Endothelial cell of coronary artery (primary cell): ENCODE measurements at places on chromosomes 13 and 19. TPM values are rescaled to one million over a fixed set of nuclear protein-coding genes. Genes with fewer than 3 reads are reported as not detected.

The RASAL3 gene
- total RNA-seq = 2.8 and 4.7 TPM in 2 replicates

The ZNF260 gene
- total RNA-seq = 10.8 and 13.0 TPM in 2 replicates

The EDNRB gene
- 0.45 and 0.47 TPM in 2 replicates for total RNA-seq

The RFPL4AL1 gene
- total RNA-seq = not detected in 2 replicates

The STOML3 gene
- total RNA-seq = not detected in 2 replicates

The MICOS13 gene
- 63.3 and 70.9 TPM in 2 replicates for total RNA-seq

The RDH8 gene
- total RNA-seq = not detected in 2 replicates

The FAAP24 gene
- 2.1 and 2.9 TPM in 2 replicates for total RNA-seq

The ZNF490 gene
- 5.5 and 7.1 TPM in 2 replicates for total RNA-seq

The TMEM221 gene
- under 0.01 and 0.09 TPM in 2 replicates for total RNA-seq

The SIGLEC8 gene
- total RNA-seq = not detected in 2 replicates

The ZNF69 gene
- total RNA-seq = 1.3 and 4.0 TPM in 2 replicates

The POU2F2 gene
- 0.19 and 0.27 TPM in 2 replicates for total RNA-seq

The ZNF728 gene
- not detected in 2 replicates for total RNA-seq

The SLC25A41 gene
- under 0.01 and 0.09 TPM in 2 replicates for total RNA-seq

The KRTDAP gene
- not detected in 2 replicates for total RNA-seq

The CTXN1 gene
- 3.3 and 5.0 TPM in 2 replicates for total RNA-seq

The CEACAM21 gene
- 0.47 and 1.6 TPM in 2 replicates for total RNA-seq

The ELSPBP1 gene
- total RNA-seq = not detected in 2 replicates

The AXL gene
- total RNA-seq = 91.9 and 209 TPM in 2 replicates

The PDE4C gene
- 0.09 and 0.28 TPM in 2 replicates for total RNA-seq

The SYCN gene
- not detected in 2 replicates for total RNA-seq

The TMEM59L gene
- 0.19 and 0.27 TPM in 2 replicates for total RNA-seq

The MEF2B gene
- 0.09 TPM in 1 of 2 replicates, not detected in the other for total RNA-seq

The IQCN gene
- under 0.01 and 0.09 TPM in 2 replicates for total RNA-seq

The WTIP gene
- total RNA-seq = 37.2 and 43.2 TPM in 2 replicates

The KLK12 gene
- total RNA-seq = not detected in 2 replicates

The ZNF888 gene
- 3.5 and 3.8 TPM in 2 replicates for total RNA-seq

The NDUFA7 gene
- total RNA-seq = 30.6 and 37.2 TPM in 2 replicates

The GJB6 gene
- not detected in 2 replicates for total RNA-seq

The IGSF23 gene
- total RNA-seq = 0.27 and 0.28 TPM in 2 replicates

The CDX2 gene
- total RNA-seq = not detected in 2 replicates

The CYP2F1 gene
- not detected in 2 replicates for total RNA-seq

The BRME1 gene
- 0.54 and 0.66 TPM in 2 replicates for total RNA-seq

The SIN3B gene
- total RNA-seq = 39.5 and 66.5 TPM in 2 replicates

The IZUMO1 gene
- total RNA-seq = 0.27 and 0.38 TPM in 2 replicates

The NLRP7 gene
- not detected in 2 replicates for total RNA-seq

The ALKBH7 gene
- 20.6 and 24.6 TPM in 2 replicates for total RNA-seq

The NLRP5 gene
- not detected in 2 replicates for total RNA-seq

The CXCL17 gene
- not detected in 2 replicates for total RNA-seq

The BCL3 gene
- 2.2 and 7.0 TPM in 2 replicates for total RNA-seq

The SIGLEC12 gene
- total RNA-seq = not detected in 2 replicates

The TEX101 gene
- not detected in 2 replicates for total RNA-seq
